ENCODE measurements at places on chromosomes 1 and 21. TPM values are rescaled to one million over a fixed set of nuclear protein-coding genes. Genes with fewer than 3 reads are reported as not detected.

Gene DENND2C
- total RNA-seq = 0.62 TPM

Gene RAB3B
- 19.3 TPM for total RNA-seq

Gene ETV3L
- total RNA-seq = not detected

Gene SCAF4
- total RNA-seq = 27.0 TPM

Gene ESPN
- total RNA-seq = 11.0 TPM

Gene CTTNBP2NL
- total RNA-seq = 27.2 TPM

Gene RBP7
- 0.96 TPM for total RNA-seq

Gene ADORA3
- total RNA-seq = not detected

Gene CGN
- 12.4 TPM for total RNA-seq

Gene C1orf210
- total RNA-seq = not detected

Gene NGF
- not detected for total RNA-seq

Gene PGBD5
- 1.2 TPM for total RNA-seq

Gene TSPAN1
- total RNA-seq = not detected

Gene CPLANE2
- total RNA-seq = 11.4 TPM

Gene SLC27A3
- 10.1 TPM for total RNA-seq

Gene DCDC2B
- not detected for total RNA-seq

Gene COL6A2
- total RNA-seq = 5.2 TPM

Gene USH2A
- total RNA-seq = 0.04 TPM

Gene OPRD1
- 0.37 TPM for total RNA-seq

Gene LENEP
- total RNA-seq = not detected

Gene GRHL3
- total RNA-seq = 1.1 TPM

Gene SUSD4
- 3.5 TPM for total RNA-seq

Gene VAMP4
- 11.3 TPM for total RNA-seq

Gene LDLRAD2
- total RNA-seq = 1.2 TPM

Gene FAM177B
- total RNA-seq = not detected

Gene MYOM3
- total RNA-seq = not detected

Gene CELA3A
- total RNA-seq = not detected

Gene MYOG
- total RNA-seq = not detected

Gene LCE2A
- not detected for total RNA-seq

Gene TMEM201
- total RNA-seq = 7.3 TPM

Gene GADD45A
- total RNA-seq = 28.6 TPM

Gene ELAPOR1
- 2.0 TPM for total RNA-seq
